ENCODE measurements at places on chromosomes 11 and 22.

GRCh38 chr11:120057028-120057330 lies 80.9 kb downstream of the TRIM29 start:
- DNase-seq, result no peak

DNA sequence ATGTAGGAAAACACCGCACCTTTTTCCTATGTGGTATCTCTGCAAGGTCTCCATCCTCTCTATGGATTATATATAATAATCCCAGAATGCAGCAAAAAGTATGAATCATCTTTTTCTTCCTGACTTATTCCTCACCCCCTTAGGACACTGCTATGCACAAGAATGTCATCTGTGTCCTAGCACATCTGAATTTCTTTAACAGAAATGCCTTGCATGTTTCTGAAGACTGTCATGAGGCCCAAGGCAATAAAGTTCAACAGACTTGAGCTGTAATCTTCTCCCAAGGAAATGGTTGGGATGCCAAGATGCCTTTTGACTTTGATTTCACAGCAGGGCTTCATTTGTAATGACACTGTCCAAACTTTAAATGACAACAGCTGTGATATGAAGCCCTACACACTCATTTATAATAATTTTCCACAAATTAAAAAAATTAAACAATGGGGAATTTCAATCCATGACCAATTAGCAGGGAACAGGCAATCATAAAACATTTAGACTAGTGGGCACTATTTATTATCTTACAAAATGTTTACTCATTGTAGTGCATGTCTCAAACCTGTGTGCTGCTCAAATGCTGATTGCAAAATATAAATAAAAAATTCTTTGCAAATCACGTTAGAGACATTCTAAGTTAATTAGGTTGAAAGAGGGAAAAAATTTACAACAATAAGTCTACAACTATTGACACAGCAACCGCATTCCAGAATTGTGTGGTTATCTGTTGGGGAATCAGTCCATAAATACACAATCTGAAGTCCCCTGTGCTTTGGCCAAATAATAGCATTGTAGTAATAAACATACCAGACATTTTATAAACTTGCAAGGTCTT lies 242.3 kb downstream of the SWAP70 start:
- no peak for DNase-seq

- DNase-seq, result no peak
Observed at GRCh38 chr22:23268139-23268712, 87.9 kb downstream of the BCR start.

- DNase-seq, result no peak
Observed at GRCh38 chr22:30502911-30503310, 2.6 kb downstream of the SEC14L4 start.

DNA sequence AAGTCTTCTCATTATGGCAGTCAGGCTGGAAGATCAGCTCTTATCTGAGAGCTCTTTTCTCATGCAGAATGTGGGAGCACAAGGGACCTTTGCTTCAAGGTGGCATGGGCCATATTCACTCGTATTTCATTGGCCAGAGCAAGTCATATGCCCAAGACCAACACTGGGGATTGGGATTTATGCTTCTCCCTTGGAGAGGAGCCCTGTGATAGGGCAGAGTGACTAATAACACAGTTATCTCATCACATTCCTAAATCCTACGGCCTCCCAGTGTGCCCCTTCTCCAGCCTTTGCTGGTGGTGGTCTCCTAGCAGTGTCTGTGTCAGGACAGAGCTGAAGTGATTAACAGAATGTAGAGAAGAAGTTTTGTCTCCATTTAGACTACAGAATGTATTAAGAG lies 48.6 kb downstream of the SYT9 start:
- no peak for DNase-seq

- no peak for DNase-seq
Observed at GRCh38 chr11:110032259-110032658, 60.9 kb upstream of the ZC3H12C start.

GRCh38 chr22:37996079-37996478 lies 11.7 kb upstream of the SOX10 start:
- DNase-seq, result peak; percentile 18

GRCh38 chr11:66692871-66693331 lies 15.2 kb upstream of the RBM4B start:
- DNase-seq, result no peak

Measured in CD4-positive, alpha-beta T cell treated with Interleukin-10 for 1 hour (primary cell).